ENCODE measurements at places on chromosomes 12 and 14.

- no peak for DNase-seq
These were observed 430.9 kb downstream of the ATP23 start for GRCh38 chr12:58372298-58372697.

DNA sequence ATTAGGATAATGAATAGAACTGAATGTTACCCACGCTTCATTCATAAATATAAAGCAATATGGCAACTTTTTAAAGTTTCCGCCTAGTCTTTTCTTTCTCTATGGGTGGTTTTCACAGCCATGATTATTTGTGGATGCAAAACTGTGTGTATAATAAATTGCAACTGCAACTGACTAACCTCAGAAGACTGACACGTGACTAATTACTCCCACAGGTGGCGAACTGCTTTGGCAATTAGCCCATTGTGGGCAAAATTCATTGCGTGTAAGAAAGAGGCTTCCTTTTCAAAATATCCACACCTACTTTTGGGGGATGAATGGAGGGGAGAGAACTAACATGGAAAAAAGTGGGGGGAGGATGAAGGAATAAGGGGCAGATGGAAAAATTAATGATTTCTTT, 79.0 kb downstream of the SLC25A21 start:
- no peak for DNase-seq

DNA sequence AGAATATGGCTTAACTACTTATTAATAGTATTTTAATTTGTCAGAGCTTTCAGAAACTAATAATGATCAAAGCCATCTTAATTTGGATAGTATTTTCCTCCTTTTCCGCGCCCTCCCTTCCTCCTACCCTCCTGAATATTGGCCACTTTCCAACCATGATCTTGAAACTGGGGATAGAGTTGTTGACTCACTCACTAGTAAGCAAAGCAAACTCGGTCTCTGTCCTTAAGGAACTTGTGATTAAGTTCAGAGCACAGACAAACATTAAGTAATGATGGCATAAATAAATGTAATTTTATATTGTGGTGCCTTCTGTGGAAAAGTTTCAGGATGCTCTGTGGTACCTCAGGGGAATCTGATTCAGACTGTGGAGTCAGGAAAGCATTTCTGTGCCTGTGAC, 75.7 kb downstream of the LRRK2 start:
- no peak for DNase-seq

DNA sequence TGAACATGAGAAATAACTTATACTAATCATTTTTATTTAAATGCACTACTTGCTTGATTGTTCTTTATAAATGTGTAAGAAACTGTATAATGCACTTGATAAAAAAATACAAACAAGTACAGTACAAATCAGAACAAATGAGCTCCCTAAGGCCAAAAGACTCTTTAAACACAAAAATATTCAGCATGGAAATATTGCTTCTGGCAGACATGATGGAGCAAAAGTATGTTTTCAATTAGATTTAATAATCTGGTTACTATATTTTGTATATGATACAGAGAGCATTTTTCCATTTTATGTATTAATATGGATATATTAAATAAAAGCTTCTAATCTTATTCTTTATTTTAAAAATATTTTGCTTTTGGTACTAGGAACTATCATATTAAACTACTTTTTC, 800.2 kb upstream of the LRFN5 start:
- no peak for DNase-seq

DNA sequence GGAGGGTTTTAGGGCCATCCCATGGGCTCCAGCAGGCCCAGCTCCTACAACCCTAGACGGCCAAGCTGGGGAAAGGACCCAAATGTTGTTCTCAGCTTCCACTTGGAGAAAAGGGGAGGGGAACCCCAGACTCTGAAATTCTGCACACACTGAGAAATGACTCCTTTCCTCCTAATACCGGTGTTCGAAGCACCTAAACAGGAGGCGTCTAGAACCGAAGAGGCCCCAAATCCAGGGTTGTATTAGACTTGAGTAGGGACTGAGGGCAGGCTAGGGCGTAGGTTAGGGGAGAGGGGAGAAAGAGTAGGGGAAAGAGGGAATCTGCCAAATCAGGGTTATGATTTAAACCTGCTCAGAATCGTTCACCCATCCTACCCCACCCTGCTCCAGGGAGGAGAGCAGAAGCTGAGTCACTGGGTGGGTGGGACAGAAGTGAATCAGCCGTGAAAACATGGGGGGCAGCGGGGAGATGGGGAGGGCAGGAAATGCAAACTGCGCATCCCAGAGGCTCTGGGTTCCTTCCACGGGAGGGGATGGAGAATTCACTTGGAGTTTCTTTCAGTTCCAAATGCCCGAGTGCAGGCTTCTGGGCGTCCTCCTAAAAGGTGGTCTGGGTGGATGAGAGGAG, 1.0 kb downstream of the IGFBP6 start:
- no peak for DNase-seq

GRCh38 chr12:131364903-131365820, 345.7 kb upstream of the SFSWAP start:
- DNase-seq = no peak

- DNase-seq = no peak
These were observed 579.1 kb downstream of the PRKD1 start for GRCh38 chr14:29348504-29348903.

DNA sequence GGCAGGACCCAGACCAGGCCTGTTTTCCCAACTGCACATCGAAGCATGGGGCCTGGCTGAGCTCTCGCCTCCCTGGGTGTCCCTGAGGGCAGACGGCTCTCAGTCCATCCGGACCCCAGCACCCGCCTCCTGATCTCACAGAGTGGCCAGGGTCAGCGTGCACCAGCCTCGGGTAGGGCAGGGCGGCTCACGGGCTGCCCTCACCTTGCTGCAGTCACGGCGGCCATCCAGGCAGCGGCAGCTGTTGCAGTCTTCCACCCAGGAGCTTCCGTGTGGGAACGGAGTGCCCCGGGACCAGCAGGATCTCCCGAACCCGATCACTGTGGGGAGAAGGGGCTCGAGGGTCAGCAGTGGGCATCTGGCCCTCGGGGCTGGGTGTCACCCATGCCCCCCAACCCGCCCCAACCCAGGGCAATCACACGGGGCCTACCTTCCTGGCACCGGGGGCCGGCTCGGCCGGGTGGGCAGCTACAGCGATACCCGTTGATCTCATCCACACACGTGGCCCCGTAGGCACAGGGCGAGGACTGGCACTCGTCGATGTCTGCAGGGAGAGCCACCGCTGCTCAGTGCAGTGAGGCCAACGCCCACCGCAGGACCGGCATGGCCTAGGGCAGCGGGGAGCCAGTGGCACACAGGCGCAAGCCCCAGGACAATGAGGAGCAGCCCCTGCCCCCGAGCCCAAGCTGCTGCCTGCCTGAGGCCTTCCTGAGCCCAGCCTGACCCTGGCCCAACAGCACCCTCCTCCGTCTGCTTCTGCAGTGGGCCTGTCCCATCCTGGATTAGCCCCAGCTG, 22.2 kb downstream of the JAG2 start:
- no peak for DNase-seq

GRCh38 chr14:69561893-69562292, 12.8 kb downstream of the CCDC177 start:
- DNase-seq = no peak

GRCh38 chr14:39025810-39026627, 77.0 kb downstream of the SEC23A start:
- DNase-seq = no peak

DNA sequence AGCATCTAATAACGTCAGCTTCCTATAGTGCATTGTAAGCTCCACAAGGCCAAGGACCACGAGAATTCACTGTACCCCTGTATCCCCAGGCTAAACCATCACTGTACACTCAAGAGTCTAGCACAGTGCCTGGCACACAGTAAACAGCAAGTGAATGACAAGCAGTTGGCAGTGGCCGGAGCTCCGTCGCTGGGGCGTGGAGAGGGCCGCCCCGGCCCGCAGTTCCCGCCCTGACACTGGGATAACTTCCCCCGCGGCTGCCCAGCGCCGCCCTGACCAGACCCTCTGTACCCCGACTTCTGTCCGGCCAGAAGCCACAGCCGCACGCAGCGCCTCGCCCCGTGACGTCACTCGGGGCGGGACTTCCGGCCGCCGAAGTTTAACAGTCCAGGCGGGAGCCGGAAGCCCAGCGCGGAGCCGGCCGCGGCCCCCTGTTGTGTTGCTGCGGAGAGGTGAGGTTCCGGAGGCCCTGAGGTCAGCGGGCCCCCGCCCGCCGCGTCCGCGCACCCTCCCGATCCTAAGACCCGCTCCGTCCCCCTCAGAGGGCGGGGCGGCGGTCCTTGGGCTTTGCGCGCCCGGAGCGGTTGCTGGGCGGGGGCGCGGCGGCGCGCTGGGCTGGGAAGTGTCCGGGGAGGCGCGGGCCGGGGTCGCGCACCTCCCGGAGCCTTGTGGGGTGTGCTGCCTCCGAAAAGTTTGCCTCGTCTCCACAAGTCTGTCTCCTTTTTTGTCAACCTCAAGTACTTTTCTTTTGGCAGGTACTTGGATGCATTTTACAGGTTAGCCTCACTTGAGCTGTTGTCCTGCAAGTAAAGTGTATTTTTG, at the start of gene NEDD1:
NEDD1 (plus strand) TSS at position 409 of the 822 bp plus-strand sequence. CDS start 2,503 bp downstream, outside the sequence.
- DNase-seq = peak; percentile 67

DNA sequence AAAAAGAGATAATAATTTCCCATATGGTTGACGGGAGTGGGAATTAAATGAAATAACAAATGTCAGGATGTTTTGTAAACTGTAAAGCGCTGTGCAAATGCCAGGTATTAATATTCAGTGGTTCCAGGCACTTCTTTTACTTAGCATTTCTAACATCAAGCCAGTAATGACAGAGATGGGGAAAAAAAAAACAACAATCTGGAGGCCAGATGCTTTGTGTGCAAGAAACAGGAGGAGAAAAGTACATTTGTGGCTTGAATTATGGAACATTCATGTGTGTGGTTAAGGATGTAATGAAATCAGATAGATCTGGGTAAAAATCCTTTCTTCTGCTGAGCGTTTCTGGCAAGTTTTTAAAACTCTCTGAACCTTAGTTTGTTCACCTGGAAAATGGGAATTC, 509.6 kb downstream of the FUT8 start:
- no peak for DNase-seq

- DNase-seq = no peak
These were observed 21.2 kb downstream of the CCDC92 start for GRCh38 chr12:123951467-123951866.

DNA sequence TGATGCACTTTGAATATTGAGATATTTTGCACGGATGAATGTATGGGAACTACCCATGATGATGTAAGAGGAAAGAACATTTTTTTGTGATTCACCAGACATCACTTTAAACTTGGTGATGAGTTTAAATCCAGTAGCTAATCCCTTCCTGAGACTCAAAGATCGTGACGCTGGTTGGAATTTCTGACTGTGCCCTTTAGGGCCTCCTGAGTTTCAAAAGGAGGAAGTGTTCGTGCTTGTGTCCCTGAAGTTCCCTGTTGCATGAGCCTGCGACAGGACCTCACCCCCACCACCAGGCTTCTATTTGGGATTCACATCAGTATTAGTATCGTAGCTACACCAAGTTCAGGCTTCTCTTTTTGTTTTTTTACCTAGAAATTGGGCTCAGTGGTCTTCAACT, 18.6 kb upstream of the RIN3 start:
- no peak for DNase-seq

DNA sequence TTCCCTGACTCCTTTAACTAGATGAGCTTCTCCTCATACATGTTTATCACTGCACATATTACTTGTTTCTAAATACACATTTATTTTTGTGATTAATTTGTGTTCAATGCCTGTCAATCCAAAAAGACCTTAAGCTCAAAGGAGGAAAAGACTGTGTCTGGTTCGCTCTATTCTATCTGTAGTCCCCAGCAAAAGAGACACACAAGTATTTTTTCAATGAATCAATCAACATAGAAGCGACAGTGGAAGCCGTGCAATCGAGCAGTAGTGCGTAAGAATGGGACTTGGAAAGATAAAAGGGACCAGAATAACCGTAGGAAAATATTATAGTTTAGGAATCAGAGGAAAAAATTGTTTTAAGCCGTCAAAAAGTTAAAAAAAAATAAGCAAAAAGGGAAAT, 951 bp downstream of the WDHD1 start:
- no peak for DNase-seq

DNA sequence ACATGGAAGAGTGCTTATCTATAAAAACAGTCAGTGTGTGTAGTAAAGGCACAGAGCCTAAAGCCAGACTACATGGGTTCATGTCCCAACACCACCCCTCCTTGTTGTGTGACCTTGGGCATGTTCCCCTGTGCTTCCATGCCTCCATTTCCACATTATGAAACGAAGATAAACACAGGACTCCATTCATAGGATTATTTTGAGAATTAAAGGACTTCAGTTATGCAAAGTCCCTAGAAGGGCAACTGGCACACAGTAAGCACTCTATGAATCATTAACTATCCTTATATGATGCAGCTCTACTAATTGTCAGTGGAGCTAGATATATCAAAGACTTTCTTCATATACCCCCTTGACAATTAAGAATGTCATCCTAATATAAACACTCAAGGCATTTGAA, 17.8 kb downstream of the IFNG-AS1 start:
- DNase-seq = no peak
